ENCODE measurements at places on chromosomes 2 and 18.

- no peak for DNase-seq
These were observed 200.7 kb upstream of the TNP1 start for GRCh38 chr2:217060516-217060915.

DNA sequence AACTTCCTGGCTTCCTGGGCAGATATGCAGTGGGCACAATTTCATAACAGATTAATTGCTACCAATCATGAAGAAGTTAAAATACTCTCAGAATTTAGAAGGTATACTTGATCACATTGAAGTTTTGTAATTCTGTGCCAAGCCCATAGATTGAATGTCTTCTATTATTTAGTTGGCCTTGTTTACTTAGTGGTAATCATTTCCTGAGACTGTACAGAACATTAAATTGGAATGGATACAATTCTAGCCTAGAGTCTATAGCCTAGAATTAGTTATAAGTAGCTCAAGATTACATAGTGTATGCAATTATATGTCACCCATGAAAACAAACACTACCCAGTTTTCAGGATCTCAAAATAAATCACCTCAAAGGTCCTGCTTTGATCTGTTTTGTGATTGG, 615.8 kb downstream of the XIRP2 start:
- DNase-seq: no peak

DNA sequence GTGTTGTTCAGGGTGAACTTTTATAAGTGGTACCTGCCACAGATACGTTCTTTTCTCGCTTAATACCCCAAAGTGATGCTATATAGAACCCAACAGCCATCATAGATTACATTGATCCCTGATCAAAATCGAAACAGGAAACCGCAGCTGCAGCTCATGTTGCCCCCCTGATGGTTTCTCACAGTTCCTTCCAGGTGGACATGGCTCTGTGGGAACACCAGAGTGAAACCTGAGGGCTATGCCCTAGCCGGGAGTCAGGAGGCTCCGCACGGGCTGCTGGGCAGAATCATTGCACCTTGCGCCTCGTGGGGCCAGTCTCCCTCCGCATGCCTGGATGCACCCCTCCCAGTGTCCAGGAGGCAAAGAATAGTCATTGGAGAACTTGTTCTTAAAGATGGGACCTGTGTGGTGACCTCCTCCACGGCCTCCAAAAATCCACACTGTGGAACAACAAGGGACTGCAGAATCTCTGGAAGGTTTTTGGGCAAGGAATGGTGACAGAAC, 61.8 kb downstream of the CRACDL start:
- DNase-seq: no peak

GRCh38 chr18:9688036-9688741, 19.9 kb upstream of the RAB31 start:
- no peak for DNase-seq

GRCh38 chr2:109460553-109461324, 153.0 kb downstream of the SEPTIN10 start:
- DNase-seq: no peak

- DNase-seq: no peak
These were observed 593.2 kb upstream of the ZNF804A start for GRCh38 chr2:184004948-184005672.

DNA sequence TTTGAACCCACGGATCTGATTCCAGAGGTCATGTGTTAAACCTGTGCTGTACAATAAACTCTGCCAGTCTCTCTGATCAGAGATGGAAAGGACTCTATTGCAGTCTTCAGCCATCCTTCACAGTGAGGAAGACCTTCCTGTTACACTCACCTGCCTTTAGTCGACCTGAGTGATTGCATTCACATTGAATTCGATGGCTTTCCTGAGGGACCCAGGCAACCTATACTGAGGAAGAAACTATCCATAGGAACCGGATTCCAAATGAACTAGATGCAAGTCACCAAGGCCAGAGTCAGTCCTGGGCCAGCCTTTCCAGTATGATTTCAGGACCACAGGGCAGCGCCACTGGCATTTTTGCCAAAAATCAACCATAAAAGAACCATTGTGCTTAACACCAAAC, 56.8 kb downstream of the PKDCC start:
- no peak for DNase-seq

- no peak for DNase-seq
These were observed 2.0 kb downstream of the AGPS start for GRCh38 chr2:177394594-177394973.

DNA sequence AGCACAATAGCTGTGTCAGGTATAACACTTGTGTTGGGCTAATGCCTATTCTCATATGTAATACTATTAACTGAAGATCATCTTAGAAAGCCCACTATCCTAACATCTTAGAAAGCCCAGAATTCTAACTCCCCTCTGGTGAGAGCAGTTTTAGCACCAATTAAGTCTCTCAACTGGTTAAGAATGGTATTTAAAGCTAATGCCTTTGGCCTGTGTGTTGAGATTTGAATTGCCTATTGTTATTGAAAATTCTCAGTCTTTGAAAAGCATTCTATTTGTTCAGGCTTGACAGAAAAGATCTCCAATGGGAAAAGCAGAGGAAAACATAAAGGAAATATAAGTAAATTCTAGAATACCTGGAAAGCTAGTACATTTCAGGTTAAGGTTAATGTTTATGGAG, 352.5 kb downstream of the ARHGAP15 start:
- DNase-seq: no peak

DNA sequence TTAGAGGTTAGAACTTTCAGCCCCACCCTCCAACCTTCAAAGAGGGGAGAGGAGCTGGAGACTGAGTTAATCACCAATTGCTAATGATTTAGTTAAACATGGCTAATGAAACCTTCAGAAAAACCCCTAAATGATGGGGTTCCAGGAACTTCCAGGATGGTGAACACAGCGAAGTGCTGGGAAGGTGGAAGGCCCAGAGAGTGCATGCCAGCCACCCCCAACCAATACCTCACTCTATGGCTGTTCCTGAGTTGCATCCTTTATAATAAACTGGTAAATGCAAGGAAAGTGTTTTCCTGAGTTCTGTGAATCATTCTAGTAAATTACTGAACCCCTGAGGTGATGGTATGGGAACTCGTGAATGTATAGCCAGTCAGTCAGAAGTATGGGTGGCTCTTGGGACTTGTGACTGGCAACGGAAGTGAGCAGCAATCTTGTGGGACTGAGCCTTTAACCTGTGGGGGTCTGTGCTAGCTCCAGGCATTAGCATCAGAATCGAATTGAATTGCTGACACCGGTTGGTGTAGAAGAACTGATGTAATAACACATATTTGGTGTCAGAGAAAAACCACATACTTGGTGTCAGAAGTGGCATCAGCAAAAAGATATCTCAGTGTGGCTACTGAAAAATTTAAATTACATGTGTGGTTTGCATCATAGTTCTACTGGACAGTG, 37.4 kb downstream of the NPHP1 start:
- DNase-seq: no peak

DNA sequence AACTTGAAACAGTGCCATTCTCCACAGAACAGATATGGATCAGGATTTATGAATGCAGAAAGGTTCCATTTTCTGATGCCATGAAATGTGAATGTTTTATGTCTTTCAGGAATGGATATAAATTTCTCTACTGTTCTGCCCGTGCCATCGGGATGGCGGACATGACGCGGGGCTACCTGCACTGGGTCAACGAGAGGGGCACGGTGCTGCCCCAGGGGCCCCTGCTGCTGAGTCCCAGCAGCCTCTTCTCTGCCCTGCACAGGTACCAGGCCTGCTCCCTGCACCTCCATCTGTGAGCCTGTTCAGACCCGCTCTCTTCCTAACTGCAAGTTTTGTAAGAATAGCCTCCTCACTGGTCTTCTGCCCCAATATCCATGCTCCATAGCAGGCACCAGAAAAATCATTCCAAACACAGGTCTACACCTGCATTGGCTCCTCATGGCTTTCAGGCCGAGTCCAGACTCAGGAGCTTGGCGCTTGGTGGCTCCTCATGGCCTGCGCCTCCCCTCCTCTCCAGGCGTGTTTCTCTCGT, 68.6 kb downstream of the LPIN1 start:
- no peak for DNase-seq

- no peak for DNase-seq
These were observed 82.6 kb downstream of the MAPK4 start for GRCh38 chr18:50642439-50642838.

- DNase-seq: no peak
These were observed 20.9 kb downstream of the SLC39A6 start for GRCh38 chr18:36108196-36108595.

DNA sequence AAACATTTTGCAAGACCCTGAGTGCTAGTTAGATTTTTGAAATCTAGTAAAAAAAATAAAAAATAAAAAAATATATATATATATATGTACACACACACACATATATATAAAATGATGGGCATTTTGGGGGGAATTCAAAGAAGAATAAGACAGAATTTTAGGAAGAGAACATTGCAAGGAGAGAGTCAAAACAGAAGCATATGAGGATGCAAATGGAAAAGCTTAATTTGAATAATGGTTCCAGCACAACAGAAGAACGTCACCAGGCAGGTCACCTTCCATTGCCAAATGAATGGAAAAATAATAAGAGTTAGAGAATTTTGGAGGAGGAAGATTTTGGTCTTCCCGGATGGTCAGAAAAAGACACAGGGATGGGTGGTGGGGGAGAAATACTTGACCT, 1097.2 kb downstream of the BCL11A start:
- no peak for DNase-seq

DNA sequence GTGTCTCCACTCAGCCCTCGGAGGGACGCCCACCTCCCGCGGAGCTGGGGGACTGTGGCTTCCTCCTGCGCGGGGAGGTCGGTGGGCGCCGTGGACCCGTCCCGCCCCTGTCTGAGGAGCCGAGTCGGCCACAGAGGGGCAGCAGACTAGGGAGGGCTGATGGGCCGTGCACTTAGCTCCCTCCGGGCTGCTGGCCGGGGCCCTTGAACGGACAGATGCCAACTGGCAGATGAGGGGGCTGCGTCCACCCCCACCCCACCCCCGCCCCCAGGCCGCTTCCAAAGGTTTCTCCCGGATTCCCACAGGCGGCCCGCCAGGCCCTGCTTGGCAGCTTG, 10.4 kb upstream of the UBE2F start:
- no peak for DNase-seq

DNA sequence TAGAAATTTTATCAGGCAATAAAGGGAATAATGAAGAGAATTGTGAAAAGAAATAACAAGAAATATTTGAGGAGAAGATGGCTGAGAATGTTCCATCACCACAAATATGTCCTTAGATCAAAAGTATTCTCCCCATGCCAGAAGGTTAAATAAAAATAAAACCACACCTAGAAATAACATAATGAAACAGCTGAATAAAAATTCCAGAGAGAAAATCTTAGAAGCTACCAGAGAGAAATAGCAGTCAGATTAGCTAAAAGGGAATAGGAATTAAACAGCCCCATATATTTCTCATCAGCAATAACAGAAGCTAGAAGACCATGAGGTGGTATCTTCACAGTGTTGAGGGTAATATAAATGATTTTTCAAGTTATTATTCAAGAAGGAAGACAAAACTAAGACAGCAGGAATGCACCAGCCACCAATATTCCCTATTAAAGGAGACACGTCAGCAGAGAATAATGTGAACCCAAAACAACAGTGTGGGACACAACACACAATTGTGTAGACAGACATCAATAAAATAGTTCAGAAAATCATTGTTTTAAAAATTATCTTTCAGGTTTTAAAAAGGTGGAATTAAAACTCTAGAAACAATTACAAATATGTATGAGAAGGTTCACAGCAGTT, 82.0 kb upstream of the NEDD4L start:
- DNase-seq: no peak

- no peak for DNase-seq
These were observed 3.5 kb upstream of the NEURL3 start for GRCh38 chr2:96508521-96509113.

- DNase-seq: peak; percentile 17
These were observed 272.4 kb downstream of the AGAP1 start for GRCh38 chr2:235766278-235766677.

- DNase-seq: no peak
These were observed 1166.5 kb upstream of the NXPH2 start for GRCh38 chr2:139946690-139947089.

DNA sequence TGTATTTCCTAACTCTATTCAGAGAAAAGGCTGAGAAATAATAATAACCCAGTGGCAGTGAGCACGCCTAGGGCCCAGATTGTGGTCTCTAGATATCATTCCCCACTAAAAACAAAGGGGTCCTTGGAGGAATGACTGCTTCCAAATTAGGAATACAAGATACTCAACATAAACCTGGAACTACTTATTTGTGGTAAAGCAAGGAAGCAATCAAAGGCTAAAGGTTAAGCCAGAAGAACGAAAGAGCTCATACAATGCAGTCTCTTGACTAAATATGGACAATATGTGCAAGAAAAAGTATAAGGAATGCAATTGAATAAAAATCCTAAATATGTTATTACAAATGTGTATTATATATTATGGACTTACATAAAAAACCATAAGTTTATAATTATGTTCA, 253.5 kb upstream of the NRP2 start:
- DNase-seq: no peak

DNA sequence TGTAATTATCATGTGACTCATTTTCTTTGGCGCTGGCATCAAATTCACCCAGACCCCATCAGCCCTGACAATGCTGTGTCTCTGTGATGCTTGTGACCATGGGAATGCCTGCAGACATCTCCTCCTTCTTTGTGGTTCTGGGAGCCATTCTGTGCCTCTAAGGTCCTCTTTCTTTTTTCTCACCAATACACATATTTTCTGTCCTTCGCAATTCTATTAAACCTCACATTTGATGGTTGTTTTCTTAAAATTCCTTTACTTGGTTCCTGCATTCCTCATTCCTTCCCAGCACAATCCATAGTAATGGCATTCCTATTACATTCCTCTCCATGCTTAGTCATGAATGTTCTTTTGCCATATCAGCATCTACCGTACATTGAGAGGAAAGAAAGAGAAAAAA, 375.3 kb downstream of the PIK3C3 start:
- no peak for DNase-seq

- DNase-seq: no peak
These were observed 63.1 kb upstream of the TMEM178A start for GRCh38 chr2:39602616-39603015.

GRCh38 chr2:85600951-85601770, 1.3 kb downstream of the TMEM150A start:
- DNase-seq: no peak

- no peak for DNase-seq
These were observed 77.2 kb upstream of the TLK1 start for GRCh38 chr2:171237751-171238505.

GRCh38 chr2:179107737-179108136, 57.8 kb upstream of the CCDC141 start:
- DNase-seq: no peak

DNA sequence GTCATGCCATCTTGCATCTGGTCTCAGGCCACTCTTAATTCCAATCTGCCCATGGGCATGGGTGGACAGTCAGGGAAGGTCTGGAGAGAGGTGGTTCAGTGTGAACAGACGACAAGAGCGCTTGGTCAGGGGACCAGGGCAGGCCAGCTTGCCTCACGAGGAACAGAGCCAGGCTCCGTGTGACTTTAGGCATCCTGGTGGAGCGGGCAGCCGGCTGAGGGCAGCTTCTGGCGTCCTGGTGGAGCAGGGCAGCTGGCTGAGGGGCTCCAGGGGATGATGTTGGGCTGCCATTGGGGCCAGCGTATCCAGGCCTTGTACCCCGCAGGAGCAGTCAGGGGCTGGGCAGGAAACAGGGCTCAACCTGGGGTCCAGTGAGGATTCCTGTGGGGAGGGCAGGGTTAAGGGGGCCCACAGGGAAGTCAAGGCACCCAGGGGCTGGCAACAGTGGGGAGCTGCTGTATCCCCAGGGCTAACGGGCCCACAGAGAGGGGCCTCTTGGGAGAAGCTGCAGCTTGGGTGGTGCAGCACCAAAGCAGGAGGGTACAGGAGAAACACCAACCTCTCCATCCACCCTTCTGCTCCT, 197.9 kb upstream of the TWIST2 start:
- DNase-seq: no peak

Measured in SHP77 treated with DMSO at 0.1 percent for 48 hours (cell line).